ENCODE measurements at places on chromosomes 2 and 18. TPM values are rescaled to one million over a fixed set of nuclear protein-coding genes. Genes with fewer than 3 reads are reported as not detected.

GRCh38 chr18:58539659-58540380 lies 89.1 kb downstream of the ALPK2 start:
- no peaks in the 10 kb centered on the region for H3K27me3 ChIP-seq
- no peak for DNase-seq
- H3K27ac ChIP-seq = no peak overlapping the region
- H3K4me1 ChIP-seq = peaks cover 7% of the 10 kb centered on the region

MAIP1 gene
- 9.3 TPM for total RNA-seq

GRCh38 chr2:3768960-3769765 lies 65.8 kb downstream of the DCDC2C start:
- H3K36me3 ChIP-seq = no peaks in the 10 kb centered on the region
- H3K4me3 ChIP-seq = no peak overlapping the region

GRCh38 chr2:236295481-236295880 lies 31.3 kb upstream of the ASB18 start:
- DNase-seq = no peak
- H3K27me3 ChIP-seq = no peaks in the 10 kb centered on the region
- no peak overlapping the region for H3K4me3 ChIP-seq
- no peaks in the 10 kb centered on the region for H3K36me3 ChIP-seq
- H3K4me1 ChIP-seq = no peaks in the 10 kb centered on the region

DNA sequence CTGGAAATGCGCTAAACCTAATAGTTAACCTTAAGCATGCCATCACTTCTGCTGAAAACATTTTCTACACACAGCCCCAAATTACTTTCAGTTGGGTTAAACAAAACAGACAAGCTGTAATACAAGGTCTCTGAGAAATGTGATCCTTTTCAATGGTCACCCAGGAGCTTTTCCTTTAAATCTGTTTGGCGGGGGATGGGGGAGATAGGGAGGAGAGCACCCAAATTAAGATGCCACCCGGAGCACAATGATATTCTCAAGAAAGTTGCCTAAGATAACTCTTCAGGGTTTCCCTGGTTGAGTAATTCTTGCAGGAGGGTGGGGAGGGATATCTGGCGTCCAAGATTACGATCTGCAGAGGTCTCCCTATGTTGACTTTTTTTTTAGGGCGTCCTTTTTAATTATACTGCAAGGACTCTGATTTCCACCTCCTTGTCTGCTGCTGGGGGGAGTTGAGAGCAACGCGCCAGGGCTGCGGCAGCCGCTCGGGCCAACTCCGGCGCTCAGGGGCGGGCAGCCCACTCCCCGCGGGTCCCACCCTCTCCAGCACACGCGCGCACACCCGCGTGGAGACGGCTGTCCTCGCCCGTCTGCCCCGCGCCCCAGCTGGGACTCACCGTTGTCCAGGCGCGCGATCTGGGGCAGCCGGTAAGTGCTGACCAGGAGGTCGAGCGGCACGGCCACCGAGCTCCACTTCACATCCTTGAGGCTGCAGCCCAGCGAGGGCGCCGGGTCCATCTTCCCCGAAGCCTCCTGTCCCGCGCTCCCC lies 807 bp downstream of the GAREM1 start:
- peak overlapping the region; percentile 38 for H3K27ac ChIP-seq
- peak; percentile 80 for DNase-seq
- no peaks in the 10 kb centered on the region for H3K36me3 ChIP-seq

GRCh38 chr2:136057802-136058140 lies 60.2 kb downstream of the CXCR4 start:
- H3K4me3 ChIP-seq = no peak overlapping the region
- H3K27ac ChIP-seq = peak overlapping the region; percentile 11
- H3K36me3 ChIP-seq = no peaks in the 10 kb centered on the region
- DNase-seq = no peak

SGPP2 gene
- 3.1 TPM for total RNA-seq

DNA sequence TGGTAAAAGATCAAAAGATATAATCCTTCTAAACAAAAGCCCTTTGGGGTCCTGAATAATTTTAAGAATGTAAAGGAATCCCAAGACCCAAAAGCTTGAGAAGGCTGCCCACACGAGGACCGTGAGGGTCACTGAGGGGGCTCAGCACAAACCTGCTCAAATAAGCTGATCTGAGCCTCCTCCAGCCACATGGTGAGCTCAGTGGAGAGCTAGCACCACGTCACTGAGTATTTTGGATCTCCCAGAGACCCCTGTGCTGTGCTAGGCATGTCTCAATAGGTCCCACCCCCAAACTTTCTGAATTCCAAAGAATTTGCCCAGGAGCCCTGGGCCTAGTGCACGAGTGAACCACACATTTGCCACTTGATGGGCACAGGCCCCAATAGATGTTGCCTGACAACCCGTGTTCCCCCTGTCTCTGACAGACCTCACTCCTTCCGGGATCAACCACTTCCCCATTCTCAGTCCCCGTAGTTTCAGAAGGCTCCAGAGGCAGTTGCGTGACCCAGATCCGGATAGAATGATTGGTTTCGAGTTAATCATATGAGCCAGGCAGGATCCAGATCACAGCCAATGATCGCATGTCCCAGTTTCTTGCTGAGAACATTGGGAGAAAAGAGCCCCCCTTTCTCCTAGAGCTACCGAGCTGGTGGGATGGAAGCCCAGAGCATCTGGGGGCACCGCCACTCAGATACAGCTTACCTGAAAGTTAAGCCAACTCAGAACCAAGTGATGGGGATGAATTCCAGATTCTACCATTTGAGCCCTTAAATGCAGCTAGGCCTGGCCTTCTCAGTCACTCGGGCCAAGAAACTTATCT lies 203.8 kb downstream of the TNS1 start:
- H3K4me3 ChIP-seq = no peak overlapping the region
- H3K4me1 ChIP-seq = peaks cover 19% of the 10 kb centered on the region
- H3K27me3 ChIP-seq = no peaks in the 10 kb centered on the region
- H3K36me3 ChIP-seq = no peaks in the 10 kb centered on the region
- DNase-seq = peak; percentile 75
